ENCODE measurements at places on chromosomes 5 and 9.

DNA sequence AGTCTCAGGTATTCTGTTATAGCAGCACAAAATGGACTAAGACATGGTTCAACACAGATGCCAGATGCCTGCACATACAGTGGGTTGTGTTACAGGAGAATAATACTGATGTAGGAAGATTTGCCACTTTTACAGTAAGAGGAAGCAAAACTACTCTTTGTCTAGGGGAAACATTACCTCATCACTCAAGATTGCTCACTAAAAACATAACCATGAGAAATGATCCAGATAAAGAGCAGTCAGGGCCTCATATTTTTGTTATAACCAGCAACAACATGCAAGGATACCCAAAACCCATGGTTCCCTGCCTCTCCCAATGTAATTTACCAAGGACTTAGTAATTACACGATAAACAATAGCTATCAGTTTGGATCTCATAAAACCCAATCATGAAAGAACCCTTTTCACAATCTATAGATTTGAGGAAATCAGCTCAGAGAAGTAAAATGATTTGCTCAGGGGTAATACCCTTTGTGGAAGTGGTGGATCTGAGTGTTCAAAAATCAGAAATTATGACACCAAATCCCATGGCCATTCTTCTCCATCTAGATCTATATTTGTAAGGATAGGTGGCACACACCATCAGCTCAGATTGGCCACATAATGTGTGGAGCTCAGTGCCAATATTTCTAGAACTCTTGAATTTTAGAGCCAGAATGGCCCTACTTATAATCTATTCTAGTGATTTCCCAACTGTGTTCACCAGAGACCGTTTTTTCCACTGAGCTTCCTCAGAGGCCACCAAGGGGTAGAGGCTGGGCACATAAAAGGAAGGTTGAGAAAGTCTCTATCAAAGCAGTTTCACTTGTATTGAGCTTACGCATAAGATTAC is 27.8 kb downstream of the DPYSL3 start:
- no peak for DNase-seq

- DNase-seq, result no peak
Measured at GRCh38 chr9:136835162-136835931, 6.9 kb upstream of the AJM1 start.

GRCh38 chr9:110047955-110048402 is 160.0 kb downstream of the C9orf152 start:
- peak; percentile 76 for DNase-seq

GRCh38 chr9:95953986-95954385 is 78.5 kb downstream of the ERCC6L2 start:
- DNase-seq, result no peak

GRCh38 chr5:100790170-100790665 is 112.9 kb downstream of the ST8SIA4 start:
- DNase-seq, result no peak

Measured in ecto neural progenitor cell (in vitro differentiated cells).